ENCODE measurements at places on chromosomes 1 and 21.

DNA sequence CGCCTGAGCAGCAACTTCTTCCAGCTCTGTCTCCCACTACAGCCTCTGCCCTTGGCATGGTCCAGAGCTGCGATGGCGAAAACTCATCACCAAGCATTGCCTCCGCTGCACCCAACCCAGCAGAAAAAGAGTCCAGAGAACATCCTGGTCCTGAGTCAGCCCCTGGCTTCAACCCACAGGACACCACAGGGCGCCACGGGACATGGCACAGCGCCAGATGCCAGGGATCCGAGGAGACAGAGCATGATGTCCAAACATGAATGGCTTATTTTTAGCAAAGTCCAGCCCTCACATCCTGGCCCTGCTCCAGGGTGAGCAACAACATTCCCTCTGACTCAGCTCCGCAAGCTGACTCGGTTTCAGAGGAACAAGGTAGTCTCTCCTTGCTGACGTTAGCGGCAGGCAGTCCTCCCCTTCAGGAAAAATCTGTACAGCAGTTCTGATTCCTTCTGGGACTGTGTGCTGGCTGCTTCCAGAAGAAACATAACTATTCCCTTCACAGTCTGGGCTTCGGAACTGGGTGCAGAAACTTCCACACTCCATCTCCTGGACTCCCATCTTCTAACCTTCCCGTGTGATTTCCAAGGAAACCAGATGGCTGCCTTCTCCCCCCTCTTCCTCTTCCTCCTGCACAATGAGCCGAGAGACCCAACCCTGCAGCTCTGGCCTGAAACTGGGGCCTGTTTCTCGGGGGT is 131.3 kb downstream of the TOMM20 start:
- DNase-seq: no peak

DNA sequence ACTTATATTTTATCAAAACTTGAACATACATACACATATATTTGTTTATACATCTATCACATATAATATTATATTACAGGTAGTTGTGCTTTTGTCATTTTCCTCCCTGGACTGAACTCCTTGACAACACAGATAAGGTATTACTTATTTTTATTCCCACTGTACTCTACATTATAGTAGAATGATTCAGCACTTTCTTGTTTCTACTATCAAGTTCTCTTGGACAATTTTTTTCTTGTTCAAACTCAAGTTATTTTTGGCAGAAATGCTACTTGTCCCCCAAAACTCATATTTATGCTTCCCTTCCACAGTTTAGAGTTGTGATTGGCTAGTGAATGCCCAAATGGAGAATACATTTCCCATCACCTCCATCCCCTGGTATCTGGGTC is 10.8 kb upstream of the PTPRC start:
- no peak for DNase-seq

DNA sequence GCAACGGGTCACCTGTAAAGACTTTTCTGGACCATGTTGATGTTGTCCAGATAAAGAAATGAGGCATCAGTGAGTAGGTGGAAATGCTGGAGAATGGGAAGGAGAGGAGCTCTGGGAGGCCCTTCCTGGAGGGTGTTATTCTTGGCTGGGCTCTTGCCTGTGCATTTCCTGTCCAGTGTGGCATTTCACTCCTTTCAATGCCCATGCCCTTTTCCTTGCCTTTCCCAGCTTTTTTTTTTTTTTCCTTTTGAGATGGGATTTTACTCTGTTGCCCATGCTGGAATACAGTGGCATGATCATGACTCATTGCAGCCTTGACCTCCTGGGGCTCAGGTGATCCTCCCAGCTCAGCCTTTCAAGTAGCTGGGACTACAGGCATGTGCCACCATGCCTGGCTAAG is 11.8 kb downstream of the NOS1AP start:
- DNase-seq: no peak

- no peak for DNase-seq
Measured at GRCh38 chr1:38474738-38475623, 384.6 kb downstream of the RRAGC start.

DNA sequence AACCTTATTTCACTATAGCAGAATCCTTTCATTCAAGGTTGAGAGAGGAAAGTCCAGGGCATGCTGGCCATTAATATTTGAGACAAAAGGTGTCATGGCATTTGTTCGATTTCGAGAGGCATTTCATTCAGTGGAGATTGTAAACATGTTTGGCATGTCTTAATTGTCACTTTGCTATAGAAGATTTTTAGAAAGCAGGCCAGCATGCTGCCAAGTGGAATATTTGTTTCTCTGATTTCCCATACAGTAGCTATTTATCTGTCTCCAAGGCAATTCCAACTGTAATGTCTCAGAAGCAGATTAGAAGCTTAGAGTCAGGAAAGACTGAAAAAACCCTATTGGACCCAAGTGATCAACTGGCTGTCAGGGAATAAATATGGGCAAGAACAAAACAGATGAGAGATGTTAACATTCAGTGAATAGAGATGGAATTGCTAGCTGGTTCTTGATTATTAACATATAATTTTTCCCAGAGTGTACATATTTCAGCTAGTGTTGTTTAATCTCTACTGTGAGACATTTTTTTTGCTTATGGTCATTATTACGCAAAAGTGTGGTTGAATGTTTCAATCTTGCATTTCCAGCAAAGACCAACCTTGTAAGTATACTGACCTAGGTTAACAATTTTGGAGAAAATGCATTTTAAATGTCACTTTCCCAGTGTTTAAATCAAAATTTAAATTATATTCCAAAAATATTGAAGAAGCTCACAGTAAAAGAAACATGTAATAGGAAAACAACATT is 174.6 kb downstream of the KCNK2 start:
- DNase-seq: no peak

DNA sequence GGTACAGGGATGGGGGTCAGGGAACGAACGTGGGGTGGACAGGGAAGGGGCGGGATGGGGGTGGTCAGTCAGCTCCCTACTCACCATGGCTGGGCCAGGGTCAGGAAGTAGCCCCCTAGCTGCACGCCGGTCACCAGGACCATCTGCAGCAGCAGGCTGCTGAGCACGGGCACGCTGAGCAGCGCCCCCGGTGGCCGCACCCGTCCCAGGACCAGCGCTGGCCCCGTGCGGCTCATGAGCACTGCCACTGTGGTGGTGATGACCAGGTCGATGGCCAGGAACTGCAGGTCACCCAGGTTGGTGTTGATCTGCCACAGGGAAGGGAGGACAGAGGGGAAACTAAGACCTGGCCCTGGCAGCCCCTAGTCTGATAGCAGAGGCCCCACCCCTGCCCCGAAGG is 6.5 kb upstream of the MFAP2 start:
- peak; percentile 67 for DNase-seq

- peak; percentile 51 for DNase-seq
Measured at GRCh38 chr1:158117854-158118704, 62.6 kb upstream of the CD1D start.

GRCh38 chr1:59015708-59016107 is 231.9 kb upstream of the JUN start:
- DNase-seq: no peak

GRCh38 chr1:98940722-98941079 is 64.0 kb downstream of the PLPPR5 start:
- no peak for DNase-seq

- no peak for DNase-seq
Measured at GRCh38 chr1:86419277-86419903, 4.6 kb upstream of the CLCA2 start.

- no peak for DNase-seq
Measured at GRCh38 chr1:163250382-163250974, 47.8 kb upstream of the RGS5 start.

GRCh38 chr1:22055463-22055862 is 3.0 kb downstream of the CDC42 start:
- DNase-seq: no peak

DNA sequence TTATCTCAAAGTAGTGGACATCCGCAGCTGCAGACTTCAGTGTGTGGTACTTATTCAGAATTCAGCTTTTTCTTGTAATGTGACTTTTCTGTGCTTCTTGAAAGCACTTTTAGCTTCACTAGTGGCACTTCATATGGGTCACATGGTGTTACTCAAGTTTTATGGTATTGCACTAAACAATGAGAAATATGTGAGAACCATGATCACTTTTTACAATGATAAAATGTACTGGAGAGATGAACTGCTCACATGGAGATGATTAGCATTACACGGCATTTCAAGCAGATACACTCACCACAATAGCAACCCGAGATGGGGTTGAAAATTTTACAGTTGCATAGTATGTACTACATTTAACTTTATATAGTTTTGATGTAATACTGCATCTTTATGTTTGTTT is 40.1 kb upstream of the GPR52 start:
- DNase-seq: no peak

DNA sequence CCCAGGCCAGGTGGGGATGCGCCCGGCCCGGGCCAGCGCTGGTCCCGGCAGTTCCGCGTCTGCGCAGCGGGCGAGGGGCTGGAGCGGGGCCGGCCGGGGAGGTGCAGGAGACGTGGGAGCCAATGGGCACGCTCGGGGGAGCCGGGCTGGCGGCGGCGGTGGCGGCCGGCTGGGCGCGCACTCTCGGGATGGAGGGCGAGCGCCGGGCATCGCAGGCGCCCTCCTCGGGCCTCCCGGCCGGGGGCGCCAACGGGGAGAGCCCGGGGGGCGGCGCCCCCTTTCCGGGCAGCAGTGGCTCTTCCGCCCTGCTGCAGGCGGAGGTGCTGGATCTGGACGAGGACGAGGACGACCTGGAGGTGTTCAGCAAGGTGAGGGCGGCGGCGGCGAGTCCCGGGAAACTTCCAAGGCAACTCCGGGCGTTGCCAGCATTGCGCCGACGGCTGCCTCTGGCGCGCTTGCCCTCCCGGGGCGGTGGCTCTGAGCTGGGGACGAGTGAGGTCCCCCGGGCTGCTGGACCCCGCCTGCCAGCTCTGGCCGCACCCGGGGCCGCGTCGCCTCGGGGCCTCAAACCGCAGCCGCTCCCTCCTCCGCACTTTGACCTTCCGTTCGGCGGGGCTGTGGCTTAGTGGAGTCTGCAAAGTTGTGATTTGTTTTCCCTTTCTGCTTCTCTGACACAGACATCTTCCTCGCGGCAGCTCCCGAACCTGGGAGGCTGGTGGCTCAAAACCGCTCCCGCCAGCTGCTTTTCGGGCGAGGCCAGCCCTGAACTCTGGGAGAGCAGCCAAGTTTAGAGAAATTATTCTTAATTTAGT is at the start of gene SNX7:
Gene SNX7, plus strand, starts transcription at position 178 of the 812 bp plus-strand sequence. Its CDS starts 11 bp downstream, at position 189.
- peak; percentile 87 for DNase-seq

DNA sequence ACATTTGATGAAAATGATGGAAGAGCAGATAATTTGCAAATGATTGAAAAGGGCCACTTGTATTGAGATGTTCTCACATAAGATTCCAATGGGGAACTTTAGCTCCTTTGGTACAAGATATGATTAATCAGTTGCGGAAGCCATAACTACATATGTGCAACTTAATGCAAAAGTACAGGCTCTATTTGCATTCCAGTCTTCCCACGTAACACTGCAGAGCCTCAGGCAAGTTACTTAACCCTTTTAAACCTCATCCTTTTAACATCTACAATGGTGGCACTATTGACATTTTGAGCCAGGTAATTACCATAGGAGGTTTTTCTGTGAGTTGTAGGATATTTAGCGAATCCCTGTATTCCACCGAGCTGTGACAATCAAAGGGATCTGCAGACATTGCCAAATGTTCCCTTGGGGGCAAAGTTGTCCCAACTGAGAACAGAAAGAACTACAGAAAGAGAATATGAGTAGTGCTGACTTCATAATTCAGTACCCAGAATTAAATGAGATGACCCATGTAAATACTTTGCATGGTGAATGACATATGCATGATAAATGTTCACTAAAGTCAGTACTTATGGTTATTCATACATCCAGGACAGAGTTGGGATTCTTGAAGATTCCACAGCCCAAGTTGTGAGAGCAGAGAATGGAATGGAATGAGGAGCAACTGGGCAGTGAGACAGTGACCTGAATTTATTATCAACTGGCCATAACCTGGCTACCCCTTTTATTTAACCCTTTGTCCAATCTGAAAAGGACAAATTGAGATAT is 62.6 kb downstream of the SPAG17 start:
- no peak for DNase-seq

GRCh38 chr1:155006601-155007101 is 4.0 kb downstream of the ZBTB7B start:
- peak; percentile 59 for DNase-seq

GRCh38 chr1:182616130-182617013 is 12.2 kb upstream of the RGS16 start:
- peak; percentile 59 for DNase-seq

DNA sequence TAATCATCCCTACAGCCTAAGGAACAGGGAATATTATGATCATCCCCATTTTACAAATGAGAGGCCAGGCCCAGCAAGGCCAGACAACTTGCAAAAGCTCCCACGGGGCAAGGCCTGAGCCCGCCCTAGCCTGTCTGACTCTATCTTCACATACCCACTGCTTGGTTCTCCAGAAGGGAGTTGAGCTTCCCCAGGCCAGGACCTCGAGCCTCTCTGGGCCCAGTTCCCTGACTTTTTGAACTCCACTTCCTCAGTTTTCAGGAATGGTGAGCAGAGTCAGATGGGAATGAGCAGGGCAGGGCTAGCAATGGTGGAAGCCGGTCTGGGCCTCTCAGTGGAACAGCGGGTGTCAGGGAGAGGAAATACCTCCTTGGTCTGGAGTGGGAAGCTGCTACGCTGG is 39.3 kb downstream of the CACNA1S start:
- no peak for DNase-seq

DNA sequence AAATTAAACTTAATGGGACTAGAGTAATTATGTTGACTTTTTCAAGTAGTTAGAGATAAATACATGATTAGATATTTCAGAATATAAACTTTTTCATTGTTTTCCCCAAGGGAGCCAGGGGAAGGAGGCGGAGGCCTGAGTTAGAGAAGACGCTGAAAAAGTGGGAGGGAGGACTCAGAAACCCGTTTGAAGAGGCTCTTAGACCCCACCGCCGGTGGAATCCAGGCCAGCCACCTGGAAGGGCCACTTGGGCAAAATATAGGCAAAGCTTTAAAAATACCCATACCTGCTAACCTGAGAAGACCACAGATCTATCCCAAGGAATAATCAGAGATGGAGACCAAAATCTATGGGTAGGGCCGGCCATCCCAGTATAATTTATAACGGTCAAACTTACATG is 242.6 kb downstream of the PTPRU start:
- DNase-seq: no peak

DNA sequence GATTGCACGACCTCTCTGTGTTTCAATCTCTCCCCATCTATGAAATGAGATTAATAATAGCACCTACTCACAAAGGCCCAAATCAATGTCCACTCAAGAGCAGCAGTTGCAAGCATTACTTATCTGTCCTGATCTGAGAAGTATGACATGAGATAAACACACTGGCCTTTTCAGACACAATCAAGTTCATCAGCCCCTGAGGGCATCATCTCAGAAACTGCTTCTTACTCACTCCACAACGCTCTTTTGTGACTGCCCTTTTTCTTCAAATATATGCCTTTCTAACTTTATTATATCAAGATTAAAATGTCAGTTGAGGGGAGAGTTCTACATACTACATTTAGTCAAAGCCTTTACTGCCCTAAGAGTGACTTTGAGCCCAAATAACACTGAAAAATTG is 371.9 kb upstream of the SPAG17 start:
- DNase-seq: no peak

Measured in HEK293T (cell line).